Activated T-cell treated with anti-CD3 and anti-CD28 coated beads, Interleukin-2, amount 50 U/mL, for 72 hours (primary cell): ENCODE measurements at places on chromosomes 7 and 10.

- DNase-seq = no peak
Measured at GRCh38 chr10:104056619-104057273, 28.9 kb downstream of the COL17A1 start.

DNA sequence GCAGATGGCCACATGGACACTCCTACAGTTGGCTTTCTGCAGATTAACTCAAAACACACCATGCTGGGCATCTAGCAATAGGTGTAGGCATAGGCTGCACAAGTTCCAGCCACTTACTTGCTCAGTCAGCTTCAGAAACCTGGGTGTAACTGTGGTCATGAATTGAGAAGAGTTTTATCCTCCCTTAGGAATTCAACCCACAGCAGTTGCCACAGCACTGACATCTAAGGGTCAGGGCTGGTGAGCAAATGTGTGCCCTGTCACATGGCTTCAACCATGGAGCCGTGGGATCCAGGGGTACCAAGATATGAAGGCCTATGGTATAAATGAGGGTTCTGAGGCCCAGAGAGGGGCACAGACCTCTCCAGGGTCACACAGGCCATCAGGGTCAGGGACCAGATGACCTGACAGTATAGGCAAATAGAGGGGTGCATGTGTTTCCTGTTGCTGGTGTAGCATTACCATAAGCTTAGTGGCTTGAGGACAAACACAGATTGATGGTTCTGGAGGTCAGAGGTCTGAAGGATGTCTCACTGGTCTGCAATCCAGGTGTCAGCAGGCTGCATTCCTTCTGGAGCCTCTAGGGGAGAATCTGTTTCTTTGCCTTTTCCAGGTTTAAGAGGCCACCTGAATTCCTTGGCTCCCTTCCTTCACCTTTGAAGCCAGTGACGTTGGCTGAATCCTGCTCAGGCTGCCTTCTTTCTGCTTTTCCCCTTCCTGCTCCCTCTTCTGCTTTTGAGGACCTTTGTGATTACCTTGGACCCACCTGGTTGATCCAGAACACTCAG, 24.1 kb downstream of the MINDY4 start:
- DNase-seq = no peak

DNA sequence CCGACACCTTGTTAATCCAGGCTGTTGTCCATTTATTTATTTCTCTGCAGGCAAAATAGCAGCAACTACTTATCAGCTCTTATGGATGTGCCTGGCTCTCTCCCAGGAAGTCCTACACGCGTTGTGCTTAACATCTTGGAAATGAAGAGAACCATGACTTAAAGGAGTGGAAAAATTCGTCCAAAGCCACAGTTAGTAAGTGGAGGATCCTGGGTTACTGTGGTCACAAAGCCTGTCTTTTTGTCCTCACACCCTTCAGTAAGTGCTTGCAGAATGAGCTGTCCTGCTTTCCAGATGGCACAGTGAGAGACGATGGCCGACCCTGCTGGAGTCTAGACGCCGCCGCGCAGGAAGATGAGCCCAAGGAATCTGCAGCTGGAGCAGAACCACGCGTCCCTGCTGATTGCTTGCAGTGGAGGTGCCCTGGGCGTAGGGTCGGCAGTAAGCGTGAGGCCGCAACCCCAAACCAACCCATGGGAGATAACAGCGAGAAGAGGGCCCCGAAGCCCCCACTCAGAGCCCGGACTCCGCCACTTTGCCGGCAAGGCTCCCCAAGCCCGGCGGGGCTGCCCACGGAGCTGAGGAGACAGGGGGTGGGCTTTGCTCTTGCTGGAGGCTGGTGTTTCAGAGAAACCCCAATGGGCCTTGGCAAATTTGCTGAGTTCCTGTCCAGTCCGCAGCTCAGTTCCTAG, 178.6 kb downstream of the CXCL12 start:
- DNase-seq = no peak

DNA sequence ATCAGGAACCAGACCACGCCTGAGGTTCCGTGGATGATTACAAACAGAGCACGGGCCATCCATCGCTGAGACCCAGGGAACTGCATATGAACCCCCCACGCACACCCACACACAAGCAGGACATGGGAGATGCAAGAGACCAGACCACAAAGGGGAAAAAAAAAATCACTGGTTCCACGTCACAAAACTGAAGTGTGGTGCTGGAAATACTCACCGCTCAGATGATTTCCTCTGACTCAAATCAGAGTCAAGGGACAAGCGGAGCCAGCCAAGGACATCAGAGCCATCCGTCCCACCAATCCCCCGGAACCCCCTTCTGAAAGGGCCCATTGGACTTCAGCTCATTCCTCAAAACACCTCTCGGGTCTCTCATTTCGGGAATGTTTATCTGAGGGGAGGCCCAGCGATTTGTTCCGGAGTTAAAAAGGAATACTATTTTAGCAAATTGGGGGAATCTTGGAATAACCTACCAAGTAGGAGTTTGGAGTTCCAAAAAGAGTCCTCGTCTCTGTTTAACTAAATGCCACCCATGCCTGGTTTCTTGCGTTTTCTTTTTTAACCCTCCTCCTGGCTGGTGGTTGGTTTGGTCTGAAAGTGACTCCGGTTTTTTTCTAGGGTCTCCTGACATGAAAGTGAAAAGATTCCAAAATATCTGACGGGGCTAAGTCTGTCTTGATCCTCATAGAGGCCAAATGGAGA, 15.0 kb downstream of the SNX8 start:
- DNase-seq = peak; percentile 52

- DNase-seq = no peak
Measured at GRCh38 chr10:126654579-126654978, 15.9 kb downstream of the C10orf90 start.

DNA sequence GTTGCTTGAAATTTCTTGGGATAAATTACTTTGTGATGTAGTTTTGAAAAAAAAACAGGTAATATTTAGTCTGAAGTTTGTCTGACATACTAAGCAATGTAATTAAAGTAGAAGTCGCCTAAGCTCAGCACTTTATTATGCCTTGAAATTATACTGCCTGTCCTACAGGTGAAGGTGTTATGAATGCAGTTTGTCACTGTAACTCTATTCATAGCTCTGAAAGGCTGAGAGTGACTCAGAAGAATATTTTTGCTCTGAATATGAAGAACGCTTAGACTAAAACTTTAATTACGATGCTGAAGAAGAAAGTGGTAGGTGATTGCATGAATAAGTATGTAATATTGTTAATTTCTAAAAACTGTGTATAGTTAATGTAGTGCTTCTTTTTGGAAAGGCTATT, 9.2 kb downstream of the CFTR start:
- DNase-seq = no peak

DNA sequence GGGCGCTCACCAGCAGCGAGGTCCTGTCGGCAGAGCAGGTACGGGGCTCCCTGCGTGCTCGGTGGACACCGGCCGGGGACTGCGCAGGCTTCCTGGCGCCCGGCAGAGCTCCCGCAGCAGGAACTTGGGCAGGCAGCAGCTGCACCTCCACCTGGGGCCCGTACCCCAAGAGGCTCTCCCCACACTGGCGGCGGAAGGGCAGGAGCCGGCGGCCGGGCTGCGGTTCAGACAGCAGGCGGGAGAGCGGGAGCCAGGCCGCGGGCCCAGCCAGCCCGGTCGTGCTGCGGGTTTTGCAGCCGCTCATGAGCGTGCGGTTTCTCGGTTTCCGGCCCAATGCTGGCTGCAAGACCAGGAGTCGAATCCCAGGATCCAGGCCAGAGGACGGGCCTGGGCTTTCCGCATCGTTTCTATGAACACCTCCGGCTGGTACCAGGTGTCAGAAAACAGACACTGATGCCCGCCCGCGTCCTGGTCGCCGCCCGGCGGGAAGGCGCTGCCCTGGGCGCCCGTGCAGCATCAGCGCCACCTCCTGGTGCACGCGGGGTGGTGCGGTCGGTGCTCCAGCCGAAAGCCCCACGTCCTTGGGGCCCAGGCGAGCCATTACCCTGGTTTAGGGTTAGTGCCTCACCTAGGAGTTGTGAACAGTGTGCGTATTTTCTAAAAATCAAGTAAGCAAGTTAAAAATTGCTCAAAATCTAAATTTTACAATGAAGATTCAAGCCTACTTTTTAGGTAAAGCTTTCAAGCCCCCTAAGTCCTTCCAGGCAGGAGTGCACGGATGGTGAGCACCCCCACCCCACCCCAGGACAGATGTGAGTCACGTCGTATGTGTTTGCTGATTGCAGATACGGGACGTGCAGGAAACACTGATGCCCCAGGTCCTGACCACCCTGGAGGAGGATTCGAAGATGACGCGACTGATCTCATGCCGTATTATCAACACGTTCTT, 47.4 kb upstream of the PRKAR1B start:
- peak; percentile 80 for DNase-seq

DNA sequence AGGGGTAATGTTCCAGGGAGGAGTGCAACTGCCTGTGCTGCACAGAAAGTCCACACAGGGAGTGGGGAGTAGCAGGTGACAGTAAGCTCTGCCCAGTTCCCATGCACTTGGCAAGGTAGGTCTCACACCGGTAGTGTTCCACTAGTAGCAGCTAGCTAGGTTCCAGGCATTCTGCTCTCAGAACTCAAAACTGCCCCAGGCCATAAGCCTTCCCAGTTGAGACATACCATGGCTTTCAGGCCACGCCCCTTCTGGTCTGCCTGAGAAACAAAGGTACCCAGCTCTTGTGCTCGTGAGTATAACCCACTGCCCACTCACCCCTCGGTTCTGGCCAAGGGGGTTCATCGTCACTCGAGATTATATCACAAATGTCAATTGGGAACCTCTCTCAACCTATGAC, 12.6 kb downstream of the CASP7 start:
- no peak for DNase-seq

- no peak for DNase-seq
Measured at GRCh38 chr10:47115322-47115721, 184.7 kb upstream of the GDF10 start.

GRCh38 chr10:71223347-71224058, 11.1 kb downstream of the UNC5B start:
- DNase-seq = no peak
